Tongue (tissue), 3 donors: ENCODE measurements at places on chromosomes 12 and 14.

GRCh38 chr14:54773171-54774006, 129.2 kb downstream of the GCH1 start:
- DNase-seq: peak; percentile 95

DNA sequence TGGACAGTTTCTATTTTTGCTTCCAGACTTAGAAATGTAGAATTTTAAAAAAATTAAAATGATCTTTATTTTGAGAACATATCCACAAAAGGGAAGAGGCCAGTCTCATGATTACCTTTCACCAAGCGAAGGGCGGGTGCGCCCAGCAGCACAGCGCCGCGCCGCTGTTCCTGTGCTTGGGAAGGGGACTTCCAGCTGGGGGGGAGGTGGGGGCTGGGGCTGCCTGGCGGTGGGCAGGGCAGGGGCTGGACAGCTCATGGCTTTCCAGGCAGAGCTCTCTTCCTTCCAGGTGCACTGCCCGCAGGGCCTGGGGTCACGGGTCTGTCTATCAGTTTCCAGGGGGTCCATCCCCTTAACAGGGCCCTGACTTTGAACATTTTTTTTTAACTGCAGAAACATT, 199.9 kb downstream of the TTC7B start:
- DNase-seq: no peak

DNA sequence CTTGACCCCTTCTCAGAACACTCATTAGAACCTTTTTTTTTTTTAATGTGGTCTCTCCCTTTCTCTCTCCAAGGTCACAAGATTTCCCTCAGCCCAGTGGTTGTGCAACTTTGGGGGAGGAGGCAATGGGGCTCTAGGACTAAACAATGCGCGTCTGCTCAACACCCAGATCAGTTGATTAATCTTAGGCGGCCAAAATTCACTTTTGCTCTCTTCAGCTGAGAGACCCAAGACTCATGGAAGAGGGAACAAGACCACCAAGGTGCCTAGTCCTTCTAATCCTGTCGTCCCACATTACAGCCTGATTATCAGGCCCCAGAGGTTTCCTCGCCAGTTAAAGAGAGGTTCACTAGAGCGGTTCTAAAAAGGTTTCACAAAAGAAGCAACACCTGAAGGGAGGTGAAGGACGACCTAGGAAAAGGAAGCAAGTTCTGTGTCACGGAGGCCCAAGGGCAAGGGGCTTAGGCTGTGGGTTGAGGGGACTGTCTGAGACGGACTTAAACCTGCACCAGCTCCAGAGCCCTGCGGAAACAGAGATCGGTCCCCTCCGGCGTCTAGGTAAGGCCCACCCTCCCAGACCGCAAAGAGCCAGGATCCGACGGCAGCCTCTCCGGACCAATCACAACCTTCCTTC, 824 bp upstream of the TARBP2 start:
- DNase-seq: peak; percentile 51

DNA sequence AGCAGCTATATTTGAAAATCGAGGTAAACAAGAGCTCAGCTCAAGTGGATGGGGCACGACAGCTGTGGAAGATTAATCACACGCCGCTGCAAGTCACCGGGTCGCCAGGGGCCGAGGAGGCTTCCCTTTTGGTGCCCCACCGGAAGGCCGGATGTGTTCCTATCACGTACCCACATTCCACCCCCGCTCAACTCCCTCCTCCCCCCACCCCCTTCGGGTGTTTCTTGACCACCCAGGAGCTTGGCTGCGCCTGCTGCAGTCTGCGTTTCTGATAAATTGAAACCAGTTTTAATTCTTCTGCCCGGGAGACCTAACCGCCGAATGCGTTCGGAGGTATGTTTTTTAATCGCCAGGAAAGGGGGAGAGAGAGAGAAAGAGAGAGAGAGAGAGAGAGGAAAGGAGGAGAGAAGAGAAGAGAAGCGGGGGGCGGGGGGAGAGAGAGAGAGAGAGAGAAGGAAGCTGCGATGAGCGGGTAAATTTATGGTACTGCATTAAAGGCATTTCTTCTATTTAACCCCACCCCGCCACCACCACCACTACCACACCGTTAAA, 1.8 kb downstream of the SLC8A3 start:
- peak; percentile 89 for DNase-seq

- DNase-seq: peak; percentile 28
Observed at GRCh38 chr12:130971925-130972585, 18.3 kb downstream of the ADGRD1 start.

DNA sequence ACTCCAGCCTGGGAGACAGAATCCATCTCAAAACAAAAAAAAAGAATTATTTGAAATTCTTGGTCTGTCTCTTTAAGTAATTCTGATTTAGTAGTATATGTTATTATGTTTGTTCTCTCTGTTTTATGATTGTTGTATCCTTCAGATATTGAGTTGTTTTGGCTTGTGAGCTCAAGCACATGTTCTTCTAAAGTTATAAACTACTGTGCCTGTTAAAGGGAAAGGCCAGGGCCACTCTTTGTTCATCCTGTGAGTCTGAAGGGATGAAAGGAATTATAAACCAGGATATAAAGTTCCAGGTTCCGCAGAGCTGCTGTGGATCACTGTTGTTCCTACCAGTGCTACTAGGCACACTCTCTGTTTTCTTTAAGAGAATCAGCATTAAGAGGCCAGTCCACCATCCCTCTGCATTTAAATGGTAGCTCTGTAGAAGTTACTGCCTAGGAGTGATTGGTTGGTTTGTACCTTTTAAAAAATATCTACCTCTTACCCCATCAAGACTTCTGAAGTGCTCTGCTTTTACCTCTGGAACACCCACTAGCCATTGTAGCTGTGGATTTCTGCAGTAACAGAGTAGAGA, 14.1 kb downstream of the TMTC3 start:
- DNase-seq: no peak

DNA sequence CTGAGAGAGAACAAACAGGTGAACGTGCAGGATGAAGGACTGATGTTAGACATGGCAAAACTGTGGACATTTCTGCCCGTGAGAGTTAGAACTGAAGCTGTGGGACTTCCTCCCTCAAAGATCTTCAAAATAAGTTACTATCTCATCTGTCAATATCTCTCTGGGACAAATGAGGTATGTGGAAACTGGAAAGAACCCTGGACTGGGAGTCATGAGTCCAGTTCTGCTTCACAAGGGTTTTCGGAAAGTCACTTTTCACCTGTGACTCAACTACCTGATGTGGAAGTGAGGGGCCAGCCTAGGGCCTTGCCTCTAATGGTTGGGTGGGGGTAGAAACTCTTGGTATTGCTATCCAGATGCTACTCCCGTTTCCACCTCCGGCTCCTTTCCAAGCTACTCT, 47.3 kb downstream of the RAB35 start:
- DNase-seq: no peak

GRCh38 chr14:89673512-89674225, 256.6 kb upstream of the FOXN3 start:
- no peak for DNase-seq

GRCh38 chr14:75285331-75285730, 6.7 kb downstream of the FOS start:
- DNase-seq: no peak

DNA sequence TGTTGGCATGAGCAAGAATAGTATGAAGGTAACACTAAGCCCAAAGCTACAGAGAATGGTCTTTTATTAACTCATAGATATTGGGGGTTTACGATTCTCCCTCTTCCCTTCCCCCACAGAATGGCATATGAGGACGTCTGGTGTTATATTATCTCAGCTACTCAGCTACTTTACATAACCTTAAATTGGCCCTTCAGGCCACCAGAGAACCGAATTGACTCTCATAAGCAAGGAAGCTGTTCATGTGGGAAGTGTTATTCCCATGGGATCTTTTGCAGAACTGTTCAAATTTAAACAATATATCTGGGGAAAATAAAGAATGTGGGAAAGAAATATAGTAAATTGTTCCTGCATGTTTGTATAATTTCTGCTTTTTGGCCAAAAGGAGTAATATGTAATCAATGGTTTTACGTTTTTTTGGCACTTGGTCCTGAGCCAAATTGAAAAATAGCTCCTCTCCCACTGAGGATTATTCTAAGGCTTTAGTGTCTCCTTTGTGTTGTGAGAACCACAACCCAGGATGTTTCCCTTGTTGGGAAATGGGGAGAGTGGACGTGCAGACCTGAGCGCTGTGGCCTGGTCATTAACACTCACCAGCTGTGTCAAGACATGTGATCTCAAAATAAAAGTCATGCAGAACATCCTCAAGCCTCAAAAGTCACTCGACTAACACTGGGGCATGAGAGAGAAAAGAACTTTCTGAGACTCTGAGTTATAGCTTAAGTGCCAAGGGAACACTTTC, 31.8 kb upstream of the CMAS start:
- DNase-seq: no peak

GRCh38 chr12:75658901-75659823, 147.8 kb upstream of the KRR1 start:
- peak; percentile 53 for DNase-seq

- no peak for DNase-seq
Observed at GRCh38 chr12:9694241-9694640, 24.7 kb downstream of the CLEC2D start.

DNA sequence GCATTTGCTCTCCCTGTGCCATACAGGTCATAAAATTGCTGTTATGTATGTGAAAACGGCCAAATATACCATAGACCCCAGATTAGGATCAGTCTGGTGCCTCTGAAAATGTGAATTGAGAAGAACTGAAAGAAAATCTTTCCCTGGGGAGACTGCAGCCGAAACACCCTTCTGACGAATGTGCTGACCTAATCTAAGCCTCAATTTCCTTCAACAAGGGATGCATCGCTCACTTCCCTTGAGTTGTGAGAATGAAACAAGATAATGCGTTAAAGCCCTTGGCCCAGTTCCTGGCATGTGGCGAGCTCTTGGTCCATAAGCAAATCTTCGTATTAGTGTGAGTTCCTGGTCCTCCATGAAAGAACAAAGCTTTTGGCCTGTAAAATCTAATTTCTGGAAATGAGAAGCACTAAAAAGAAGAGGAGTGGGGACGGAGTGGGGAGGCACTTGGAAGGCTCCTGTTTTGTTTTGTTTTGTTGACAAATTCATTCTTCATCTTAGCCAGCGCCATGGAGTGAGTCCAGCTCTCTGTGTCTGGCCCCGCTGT, 49.5 kb upstream of the RTRAF start:
- DNase-seq: peak; percentile 63

- no peak for DNase-seq
Observed at GRCh38 chr14:53193193-53193592, 40.1 kb upstream of the DDHD1 start.

- DNase-seq: no peak
Observed at GRCh38 chr14:65959563-65960024, 526.6 kb upstream of the CCDC196 start.

DNA sequence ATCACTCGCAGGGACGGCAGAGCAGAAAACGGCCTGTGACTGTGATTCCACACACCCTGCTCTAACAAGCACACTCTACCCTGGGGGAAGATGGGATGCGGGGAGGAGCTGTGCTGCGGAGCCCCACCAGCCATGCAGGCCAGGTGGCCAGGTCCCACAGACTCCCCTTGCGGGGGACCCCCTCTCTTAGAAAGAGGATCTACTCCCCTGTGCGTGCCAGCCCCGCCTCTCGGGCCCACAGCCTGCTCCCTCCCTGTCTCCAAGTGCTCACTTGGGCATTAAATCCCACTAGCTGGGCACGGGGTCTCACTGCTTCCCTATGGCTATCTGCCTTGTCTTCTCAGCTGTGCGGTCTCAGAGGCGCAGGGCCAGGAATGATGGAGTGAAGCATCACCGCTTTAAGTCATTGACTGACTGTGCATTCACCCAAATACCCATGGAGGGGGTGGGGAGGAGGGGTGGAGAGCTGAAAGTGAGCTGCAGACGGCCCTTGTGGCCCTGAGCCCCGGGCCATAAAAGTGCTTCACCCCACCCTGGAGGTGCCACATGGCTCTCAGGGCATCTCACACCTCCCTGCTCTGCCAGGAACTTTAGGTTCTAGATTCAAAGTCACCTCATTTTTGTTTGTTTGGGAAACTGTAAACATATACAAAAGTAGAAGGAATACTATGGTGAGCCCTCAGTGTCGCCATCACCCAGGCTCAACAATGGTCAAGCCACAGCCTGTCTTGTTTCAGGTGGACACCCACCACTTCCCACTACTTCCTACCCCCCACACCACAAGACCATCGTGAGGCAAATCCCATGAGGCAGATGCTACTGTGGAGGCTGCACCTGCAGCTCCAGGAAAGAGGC, 9.4 kb downstream of the STX2 start:
- DNase-seq: no peak

DNA sequence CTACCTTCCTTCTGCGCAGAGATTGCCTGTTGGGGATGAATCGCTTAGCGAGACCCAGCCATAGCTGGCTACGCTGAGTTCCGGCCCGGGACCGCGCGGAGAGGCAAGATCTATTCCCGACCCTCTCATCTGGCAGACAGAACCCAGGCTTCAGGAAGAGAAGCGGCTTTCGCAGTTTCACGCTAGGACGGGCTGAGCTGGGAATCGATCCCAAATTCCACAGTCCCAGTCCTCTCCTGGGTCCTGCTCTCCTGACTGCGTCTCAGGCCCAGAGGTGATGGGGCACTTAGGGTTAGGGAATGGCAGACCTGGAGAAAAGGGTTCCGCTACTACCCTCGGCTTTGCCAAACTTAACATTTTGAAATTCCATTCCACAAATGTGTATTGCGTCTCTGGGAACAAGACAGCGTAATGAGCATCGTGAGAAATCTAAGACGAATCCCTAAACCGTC, 2.8 kb downstream of the PTPN21 start:
- peak; percentile 51 for DNase-seq

- DNase-seq: no peak
Observed at GRCh38 chr12:1580526-1580925, 13.9 kb downstream of the FBXL14 start.

GRCh38 chr14:61355892-61356325, 34.5 kb downstream of the PRKCH start:
- DNase-seq: peak; percentile 43

GRCh38 chr12:57815177-57816000, 3.1 kb downstream of the AVIL start:
- DNase-seq: no peak

DNA sequence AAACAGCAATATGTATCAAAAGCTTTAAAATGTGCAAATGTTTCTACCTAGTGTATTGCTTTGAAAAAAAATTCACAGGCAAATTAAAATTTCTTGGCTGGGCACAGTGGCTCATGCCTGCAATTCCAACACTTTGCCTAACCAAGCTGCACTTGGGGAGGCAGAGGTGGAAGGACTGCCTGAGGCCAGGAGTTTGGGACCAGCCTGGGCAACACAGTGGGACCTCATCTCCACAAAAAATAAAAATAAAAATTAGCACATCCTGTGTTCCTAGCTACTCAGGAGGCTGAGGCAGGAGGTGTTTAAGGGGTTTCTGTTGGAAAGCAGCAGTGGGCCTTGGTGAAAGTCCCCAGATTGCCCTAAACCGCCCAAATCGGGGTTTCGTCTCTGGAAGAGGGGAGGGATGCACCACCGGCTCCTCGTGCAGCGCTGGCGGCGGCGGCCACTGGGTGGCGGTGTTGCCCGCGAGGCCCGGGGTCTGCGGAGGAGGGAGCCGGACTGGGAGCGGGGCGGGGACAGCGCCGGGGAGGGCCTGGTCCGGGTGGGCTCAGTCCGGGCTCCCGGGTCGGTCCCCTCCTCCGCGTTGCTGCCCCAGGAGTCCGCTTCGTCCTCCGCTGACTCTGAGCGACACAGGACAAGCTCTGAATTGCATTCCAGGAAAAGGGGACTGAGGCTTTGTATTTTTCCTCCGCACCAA, 265.6 kb downstream of the AACS start:
- DNase-seq: peak; percentile 74
